ENCODE measurements at places on chromosomes 6 and 20.

DNA sequence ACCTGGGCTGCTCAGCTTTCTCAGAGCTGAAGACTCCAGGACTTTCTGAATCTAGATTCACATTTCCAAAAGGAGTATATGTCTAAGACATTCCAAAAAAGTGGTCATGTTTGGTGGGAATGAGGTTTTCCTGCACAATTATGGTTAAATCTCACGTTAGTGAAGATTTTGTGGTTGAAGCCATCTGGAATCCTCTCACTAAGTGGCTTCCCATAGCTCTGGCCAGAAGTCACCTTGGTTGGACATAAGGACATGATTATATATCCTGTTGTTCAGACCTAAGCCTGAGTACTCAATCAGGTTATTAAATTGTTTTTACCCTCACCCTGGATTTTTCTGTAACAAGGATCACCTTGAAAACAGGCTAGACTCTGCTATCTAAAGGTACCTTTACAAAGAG, 176.1 kb upstream of the PLN start:
- DNase-seq: no peak

DNA sequence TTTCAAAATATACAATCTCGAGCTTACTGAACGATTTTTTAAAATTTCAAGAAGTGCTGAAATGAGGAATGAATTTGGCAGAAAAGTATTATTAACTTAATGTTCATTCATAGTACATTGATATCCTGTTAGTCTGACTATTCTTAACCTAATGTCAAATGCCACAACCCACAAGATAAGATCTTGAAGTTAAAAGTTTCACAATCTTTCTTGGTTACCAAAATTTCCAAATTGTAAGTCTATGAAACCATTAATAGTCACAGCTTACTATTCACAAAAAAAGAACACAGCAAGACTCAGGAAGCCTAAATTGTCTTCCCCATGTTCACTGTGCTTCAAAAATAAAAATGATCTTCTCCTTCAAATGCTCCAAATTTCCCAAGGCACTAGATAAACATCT, 71.3 kb downstream of the HACE1 start:
- no peak for DNase-seq

GRCh38 chr6:116451916-116452315, 9.3 kb upstream of the CALHM6 start:
- DNase-seq: no peak

DNA sequence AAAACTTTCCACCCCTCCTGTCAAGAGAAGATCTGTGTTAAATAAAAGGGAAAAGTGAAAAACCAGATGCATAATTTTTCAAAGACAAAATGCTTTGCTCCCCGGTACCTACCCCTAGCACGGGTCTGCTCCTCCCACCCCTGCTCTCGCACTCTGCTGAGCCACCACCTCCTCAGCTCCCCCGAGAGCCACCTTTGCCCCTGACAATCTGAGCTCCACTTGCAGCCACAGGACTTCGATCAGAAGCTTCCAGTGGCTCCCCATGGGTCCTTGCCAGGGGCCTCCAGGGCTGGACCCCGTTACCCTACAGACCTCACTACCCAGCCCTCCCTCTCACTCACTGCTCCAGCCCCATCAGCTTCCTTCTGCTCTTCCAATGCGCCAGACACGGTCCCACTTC, 171.7 kb downstream of the PREX1 start:
- DNase-seq: no peak

GRCh38 chr6:131197716-131198115, 62.4 kb downstream of the AKAP7 start:
- no peak for DNase-seq

GRCh38 chr20:43721429-43722152, 5.2 kb downstream of the GTSF1L start:
- DNase-seq: peak; percentile 16

- peak; percentile 89 for DNase-seq
Observed at GRCh38 chr6:31270788-31271640, 878 bp downstream of the HLA-C start.

DNA sequence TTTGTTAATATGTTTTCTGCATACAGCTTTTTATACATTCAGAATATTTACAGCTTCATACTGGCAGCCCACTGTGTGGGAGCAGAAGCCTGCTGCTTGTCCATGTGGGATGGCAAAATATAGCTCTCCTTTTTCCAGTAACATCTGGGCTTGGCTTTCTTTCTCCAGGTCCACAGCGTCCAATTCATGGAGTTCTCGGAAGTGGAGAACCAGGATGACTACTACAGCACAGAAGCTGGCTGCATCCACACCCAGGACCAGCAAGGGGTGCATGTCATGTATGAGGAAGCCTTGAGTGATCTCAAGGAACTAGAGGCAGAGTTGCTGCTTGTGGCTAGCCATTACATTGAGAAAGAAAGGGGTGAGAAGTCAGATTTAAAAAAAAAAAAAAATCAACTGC, 143.1 kb downstream of the CD164 start:
- DNase-seq: no peak

DNA sequence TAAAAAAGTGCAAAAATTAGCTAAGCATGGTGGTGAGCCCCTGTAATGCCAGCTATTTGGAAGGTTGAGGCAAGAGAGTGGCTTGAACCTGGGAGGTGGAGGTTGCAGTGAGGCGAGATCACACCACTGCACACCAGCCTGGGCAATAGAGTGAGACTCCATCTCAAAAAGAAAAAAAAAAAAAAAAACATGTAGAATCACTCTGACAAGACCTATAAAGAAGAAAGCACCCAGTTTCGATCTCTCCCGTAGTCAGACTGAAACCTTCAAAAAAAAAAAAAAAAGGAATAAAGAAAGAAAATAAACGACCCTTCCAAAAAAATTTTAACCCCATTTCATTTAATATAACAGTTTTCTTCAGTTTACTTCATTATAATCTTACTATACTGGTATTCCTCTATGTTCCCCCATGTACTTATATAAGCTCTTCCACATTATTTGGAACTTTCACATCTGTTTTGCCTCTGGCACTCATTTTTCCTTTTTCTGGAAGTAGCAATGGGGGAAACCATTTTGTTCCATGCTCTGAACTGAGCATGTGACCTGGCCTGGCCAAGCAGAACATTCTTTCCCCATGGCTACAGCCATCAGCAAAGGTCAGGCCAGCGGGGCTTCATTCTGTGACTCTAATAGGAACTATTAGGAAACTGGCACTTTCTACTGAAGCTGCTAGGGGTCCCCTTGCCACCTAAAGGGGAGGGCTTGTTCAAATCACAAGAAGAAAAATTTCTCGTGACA, 9.6 kb downstream of the SLC18B1 start:
- no peak for DNase-seq

DNA sequence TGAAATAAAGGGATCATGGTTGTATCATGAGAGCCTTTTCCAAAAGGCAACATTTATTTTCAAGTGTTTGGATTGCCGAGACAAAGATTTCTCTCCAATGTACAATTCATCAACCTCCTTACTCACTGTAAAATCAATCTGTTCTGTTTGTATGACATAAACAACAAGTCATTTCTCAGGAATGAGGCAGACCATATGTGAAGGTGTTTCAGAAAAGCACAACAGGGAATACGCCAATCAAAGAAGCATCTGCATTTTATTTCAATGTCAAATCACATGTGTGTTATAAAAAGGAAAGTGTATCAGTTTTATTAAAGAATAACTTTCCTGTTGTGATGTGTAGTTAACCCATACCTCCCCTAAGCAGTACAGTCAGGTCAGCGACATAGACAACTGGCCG, 653.7 kb downstream of the TFAP2A start:
- no peak for DNase-seq

DNA sequence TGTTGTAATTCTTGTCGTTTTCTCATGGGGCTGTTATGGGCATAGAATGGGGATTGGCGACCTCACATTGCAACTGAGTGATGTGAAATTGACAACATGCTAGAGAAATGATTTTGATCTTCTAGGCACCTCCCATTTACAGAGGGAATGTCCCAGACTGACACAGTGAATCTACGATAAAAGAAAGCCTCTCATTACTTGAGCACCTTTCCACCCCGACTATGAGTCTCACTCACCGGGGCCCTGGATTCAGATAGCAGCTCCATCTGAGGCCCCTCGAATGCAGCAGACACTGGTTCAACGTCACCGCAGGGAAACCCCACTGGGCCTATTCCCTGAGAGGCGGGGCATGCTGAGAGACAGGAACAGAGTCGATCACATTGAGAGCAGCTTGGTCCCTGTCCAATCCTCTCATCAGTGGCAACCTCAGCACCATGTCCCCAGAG, 49.1 kb downstream of the NFATC2 start:
- DNase-seq: no peak

GRCh38 chr6:81894306-81894705, 141.8 kb upstream of the TENT5A start:
- no peak for DNase-seq

- DNase-seq: peak; percentile 61
Observed at GRCh38 chr6:37209461-37210205, 39.7 kb downstream of the PIM1 start.

- no peak for DNase-seq
Observed at GRCh38 chr6:151869345-151869744, 61.9 kb downstream of the ESR1 start.

DNA sequence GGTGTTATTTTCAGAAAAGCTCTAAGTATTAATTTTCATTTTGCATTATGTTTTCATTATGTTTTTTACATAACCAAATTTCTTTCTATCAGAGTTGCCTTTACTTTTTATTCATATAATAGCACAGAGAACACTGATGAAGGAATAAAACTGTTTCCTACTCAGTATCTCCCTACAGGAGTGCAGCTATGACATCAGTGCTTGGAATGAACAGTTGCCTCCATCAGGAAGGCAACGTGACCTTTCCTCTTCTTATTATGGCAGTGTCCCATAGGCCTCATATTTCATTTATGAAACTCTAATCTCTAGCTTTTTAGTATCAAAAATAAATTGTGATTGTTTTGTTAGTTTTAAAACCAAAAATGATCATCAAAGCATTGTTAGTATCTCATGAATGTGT, 712.8 kb downstream of the CD109 start:
- no peak for DNase-seq

DNA sequence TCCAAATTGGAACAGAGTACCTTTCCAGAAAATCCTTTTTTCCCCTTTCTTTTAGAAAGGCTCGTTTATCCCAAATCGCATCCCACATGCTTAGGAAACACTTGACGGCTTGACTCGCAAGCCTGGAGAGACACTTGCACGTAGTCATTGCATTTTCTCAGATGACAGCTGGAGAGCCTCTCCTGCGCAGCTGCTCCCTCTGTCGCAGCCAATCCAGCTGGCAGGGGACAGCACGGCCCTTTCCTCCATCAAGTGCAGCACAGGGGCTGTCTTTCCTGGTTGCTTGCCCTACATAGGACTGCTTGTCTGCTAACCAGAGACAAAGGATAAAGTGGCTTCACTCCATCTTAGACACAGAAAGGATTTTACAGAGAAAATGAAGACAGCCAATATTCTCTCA, 77.6 kb upstream of the RGS17 start:
- no peak for DNase-seq

DNA sequence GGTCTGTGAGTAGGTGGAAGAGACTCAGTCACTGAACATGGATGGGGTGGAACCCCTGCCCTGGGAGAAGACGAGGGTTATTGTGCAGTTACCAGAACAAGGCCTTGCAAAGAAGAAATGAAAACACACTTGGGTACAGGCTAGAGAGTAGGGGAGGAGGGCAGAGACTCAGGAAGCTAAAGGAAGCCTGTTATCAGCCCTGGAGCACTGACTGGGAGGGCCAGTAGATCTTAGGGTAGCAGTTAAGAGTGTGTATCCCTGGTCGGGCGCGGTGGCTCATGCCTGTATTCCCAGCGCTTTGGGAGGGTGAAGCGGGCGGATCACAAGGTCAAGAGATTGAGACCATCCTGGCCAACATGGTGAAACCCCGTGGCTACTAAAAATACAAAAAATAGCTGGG, 74.4 kb downstream of the SASH1 start:
- no peak for DNase-seq

DNA sequence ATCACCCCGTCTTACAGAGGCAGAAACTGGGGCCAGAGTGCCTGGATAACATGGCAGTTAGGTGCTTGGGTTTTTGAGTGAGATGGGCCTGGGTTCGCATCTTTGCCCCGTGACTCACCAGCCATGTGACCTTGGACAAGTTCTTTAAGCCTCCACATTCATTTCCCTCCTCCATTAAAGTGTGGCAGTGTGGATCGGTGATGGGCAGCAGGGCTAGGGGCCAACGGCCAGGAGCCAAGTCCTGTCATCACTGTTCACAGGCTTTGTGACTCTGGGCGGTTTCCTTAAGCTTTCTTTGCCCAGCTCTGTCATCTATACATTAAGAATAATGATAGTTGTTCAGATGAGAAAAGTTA, 85.5 kb upstream of the PMEPA1 start:
- DNase-seq: no peak

- DNase-seq: no peak
Observed at GRCh38 chr6:144585217-144585814, 300.2 kb downstream of the UTRN start.

DNA sequence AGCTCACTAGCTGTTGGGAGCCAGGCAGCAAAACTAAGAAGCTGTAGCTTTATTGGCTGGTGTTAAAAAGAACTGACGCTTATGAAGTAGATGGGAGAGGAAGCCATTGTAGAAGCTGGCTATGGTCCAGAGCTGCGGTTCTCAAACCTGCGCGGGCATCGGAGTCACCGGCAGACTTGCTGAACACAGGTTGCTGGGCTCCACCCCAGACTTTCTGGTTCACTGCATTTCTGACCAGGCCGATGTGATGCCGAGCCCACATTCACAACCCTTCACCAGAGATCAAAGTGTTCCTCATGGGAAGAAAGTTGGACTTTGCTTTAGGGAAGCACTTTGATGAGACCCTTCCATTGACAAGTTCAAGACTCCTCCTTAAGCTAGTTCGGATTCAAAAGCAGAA, 231.6 kb downstream of the QKI start:
- DNase-seq: no peak

DNA sequence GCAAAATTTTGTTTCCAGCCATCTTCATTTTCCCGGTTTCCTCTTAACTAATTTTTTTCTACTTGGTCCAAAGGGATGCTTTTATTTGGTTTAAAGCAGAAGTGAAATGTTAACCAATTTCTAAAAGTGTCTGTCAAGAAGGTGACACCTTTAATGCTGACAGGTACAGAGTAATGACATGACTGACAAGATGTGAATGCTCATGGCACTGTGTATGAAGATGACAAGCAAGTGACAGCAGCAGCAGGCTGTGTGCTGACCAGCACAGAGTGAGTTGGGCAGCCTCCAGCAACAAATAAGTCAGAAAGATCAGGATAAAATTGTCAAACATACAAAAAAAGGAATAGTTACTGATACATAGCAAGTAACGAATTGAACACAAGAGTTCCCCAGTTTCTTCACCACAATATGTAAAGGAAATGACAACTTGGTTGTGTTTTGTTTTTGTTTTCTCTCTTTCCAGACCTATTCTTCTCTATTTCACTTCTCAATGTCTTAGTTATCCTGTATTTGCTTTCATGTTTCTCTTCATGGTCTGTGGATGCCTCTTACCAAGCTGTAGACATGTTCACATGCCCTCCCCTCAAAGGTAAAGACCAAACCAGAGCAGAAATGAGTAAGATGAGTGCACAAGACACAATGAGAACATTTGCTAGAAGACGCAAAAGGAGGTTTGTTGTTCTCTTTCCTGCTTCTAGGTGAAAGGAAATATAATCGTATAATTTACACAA, 174.9 kb downstream of the FRK start:
- no peak for DNase-seq

Data from activated naive CD4-positive, alpha-beta T cell treated with anti-CD3 and anti-CD28 coated beads, Interleukin-2, amount 50 U/mL, for 72 hours (primary cell).